ENCODE measurements at places on chromosomes 12 and 14. TPM values are rescaled to one million over a fixed set of nuclear protein-coding genes. Genes with fewer than 3 reads are reported as not detected.

DNA sequence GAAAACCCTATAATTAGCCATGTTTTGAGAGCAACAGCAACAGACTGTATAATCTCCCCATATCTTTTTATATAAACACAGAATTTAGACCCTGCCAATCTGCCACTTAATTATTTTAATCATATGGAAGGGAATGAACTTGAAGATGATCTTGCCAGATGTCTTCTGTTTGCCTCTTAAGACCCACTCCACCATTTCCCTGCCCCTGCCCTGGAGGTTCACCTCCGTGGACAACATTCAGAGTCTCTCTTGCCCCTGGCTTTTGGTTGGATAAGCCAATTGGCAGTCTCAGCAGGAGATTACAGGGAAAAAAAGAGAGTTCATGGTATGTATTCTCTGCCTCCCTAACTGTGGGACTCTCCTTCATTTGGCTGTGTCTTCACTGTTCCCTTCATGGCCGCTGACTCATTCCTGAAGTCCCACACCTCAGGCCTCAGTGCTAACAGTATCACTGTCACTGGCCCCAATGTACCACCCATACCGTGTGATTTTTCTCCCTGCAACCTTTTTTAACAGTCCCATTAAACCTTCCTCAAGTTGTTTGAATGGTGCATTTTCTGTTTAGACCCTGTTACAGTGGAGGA, 184.8 kb downstream of the PIK3C2G start:
- H3K4me3 ChIP-seq = no peak overlapping the region
- no peaks in the 10 kb centered on the region for H3K36me3 ChIP-seq
- H3K27me3 ChIP-seq = peaks cover 1% of the 10 kb centered on the region
- no peaks in the 10 kb centered on the region for H3K4me1 ChIP-seq
- DNase-seq = no peak

DNA sequence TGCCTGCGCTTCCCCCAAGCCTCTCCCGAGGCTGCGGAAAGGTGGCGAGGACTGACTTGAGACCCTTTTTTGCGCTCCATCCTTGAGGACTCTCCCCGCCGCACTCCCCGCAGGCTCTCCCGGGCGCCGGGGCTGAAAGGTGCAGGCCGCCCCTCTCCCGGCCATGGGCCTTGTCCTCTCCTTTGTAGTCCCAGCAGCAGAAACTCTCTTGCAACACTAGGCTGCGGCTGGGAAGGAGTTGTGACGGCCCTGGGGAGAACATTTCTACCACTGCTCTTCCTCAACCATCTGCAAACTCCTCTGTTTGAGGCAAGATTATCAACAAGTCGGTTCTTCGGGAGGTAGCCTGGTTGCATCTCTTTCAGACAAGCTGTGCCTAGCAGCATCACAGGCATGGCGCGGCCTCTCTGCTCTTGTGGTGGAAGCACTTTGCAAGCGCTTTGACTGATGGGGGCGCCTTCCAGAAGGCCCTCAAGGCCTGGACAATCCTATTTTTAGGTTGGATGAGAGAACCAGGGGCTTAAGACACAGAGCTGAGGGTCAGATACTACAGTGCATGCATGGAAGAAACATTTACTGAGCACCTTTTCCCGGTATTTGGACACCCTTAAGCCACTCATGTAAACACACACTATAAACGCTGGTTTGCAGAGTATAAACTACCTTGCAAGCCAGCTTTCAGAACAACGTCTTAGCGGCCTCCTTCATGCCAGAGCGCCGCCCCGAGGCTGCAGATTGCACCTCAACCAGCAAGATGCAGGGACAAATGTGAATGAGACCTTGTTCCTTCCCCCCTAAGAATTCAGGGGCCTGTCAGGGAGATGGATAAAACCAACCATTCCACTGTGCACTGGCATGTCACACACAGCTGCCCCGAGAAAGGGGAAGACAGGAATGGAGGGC, 1.2 kb upstream of the PRIMA1 start:
- no peak for DNase-seq
- peak overlapping the region; percentile 47 for H3K4me3 ChIP-seq
- H3K27ac ChIP-seq = no peak overlapping the region

DNA sequence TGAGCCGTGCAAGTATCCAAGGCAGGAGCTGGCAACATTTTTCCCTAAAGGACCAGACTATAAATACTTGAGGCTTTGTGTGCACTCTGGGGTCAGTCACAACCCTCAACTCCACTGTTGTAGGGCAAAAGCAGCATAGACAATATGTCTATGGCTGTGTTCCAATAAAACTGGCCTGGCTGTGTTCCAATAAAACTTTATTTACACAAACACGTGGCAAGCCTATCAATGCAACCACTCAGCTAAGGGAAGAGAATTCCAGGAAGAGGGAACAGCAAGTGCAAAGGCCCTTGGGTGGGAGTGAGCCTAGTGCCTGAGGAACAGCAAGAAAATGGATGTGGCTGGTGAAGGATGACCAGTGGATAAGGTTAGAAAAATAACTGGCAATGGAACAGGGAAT, 11.3 kb upstream of the FAM181A start:
- DNase-seq = no peak
- H3K4me1 ChIP-seq = no peaks in the 10 kb centered on the region
- no peak overlapping the region for H3K27ac ChIP-seq
- peaks cover 5% of the 10 kb centered on the region for H3K27me3 ChIP-seq

DNA sequence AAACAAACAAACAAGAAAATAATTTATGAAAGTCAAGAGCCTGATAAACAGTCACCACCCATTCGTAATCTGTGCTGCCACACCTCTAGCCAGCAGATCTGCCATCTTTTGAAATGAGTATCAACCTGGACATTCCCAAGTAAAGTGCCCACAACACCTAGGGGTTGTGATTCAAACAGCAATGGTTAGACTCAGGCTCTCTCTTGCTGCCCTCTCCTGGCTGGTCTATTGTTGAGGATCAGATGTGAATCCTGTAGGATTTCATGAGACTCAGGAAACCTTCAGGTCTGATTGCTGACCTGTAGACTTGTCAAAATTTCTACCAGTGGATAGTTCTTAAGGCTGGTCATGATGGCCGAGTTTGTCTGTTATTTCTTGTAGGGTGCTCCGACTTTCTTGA, 26.8 kb downstream of the DGLUCY start:
- peak overlapping the region; percentile 48 for H3K4me3 ChIP-seq
- peaks cover 12% of the 10 kb centered on the region for H3K27me3 ChIP-seq
- peaks cover 61% of the 10 kb centered on the region for H3K4me1 ChIP-seq
- peak; percentile 32 for DNase-seq
- H3K27ac ChIP-seq = peak overlapping the region; percentile 61

DNA sequence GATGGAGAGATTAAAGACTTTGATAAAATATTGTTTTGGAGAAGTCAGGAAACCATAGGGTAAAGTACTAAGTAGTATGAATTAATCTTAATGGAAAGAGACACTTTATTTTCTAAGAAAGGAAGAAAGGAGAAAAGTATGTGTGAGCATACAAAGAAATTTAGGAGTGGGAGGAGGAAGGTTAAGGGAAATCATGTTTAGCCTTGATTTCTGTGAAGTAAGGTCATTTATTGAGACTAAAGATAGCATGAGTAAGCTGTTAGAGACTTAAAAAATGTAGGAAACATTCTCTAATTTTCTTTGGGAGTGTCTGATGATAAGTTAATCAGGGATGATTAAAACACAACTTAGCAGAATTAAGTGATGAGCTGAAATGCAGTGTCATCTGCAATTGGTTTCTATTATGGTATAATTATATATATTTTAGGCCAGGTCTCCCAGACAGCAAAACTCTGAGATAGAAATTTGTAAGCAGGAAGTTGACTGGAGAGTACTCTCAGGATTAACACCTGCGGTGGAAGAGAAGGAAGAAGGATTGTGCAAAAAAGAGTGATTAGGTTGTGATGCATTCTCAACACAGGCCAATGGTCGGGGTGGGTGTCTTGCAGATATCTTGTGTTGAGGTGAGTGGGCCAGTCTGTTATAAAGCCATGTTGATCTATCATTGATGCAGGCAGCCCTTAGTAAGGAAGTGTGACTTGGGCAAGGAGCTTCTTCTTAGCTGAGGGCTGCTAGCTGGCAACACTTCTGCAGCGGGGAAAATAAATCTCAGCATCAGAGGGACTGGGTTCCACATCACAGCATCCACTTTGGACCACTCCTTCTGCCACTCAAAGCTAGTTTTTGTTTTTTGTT, 256.2 kb downstream of the AEBP2 start:
- H3K4me1 ChIP-seq = peaks cover 25% of the 10 kb centered on the region
- no peak for DNase-seq
- peaks cover 3% of the 10 kb centered on the region for H3K36me3 ChIP-seq
- H3K27me3 ChIP-seq = no peaks in the 10 kb centered on the region

GRCh38 chr14:68768316-68768715, 24.6 kb downstream of the ZFP36L1 start:
- no peak overlapping the region for H3K27ac ChIP-seq
- H3K36me3 ChIP-seq = no peaks in the 10 kb centered on the region
- H3K27me3 ChIP-seq = peaks cover 11% of the 10 kb centered on the region
- peaks cover 68% of the 10 kb centered on the region for H3K4me1 ChIP-seq
- DNase-seq = no peak
- no peak overlapping the region for H3K4me3 ChIP-seq

GRCh38 chr12:69466867-69467266, 3.3 kb upstream of the FRS2 start:
- DNase-seq = no peak
- H3K36me3 ChIP-seq = peaks cover 3% of the 10 kb centered on the region
- H3K4me1 ChIP-seq = peaks cover 7% of the 10 kb centered on the region
- H3K27ac ChIP-seq = no peak overlapping the region

DNA sequence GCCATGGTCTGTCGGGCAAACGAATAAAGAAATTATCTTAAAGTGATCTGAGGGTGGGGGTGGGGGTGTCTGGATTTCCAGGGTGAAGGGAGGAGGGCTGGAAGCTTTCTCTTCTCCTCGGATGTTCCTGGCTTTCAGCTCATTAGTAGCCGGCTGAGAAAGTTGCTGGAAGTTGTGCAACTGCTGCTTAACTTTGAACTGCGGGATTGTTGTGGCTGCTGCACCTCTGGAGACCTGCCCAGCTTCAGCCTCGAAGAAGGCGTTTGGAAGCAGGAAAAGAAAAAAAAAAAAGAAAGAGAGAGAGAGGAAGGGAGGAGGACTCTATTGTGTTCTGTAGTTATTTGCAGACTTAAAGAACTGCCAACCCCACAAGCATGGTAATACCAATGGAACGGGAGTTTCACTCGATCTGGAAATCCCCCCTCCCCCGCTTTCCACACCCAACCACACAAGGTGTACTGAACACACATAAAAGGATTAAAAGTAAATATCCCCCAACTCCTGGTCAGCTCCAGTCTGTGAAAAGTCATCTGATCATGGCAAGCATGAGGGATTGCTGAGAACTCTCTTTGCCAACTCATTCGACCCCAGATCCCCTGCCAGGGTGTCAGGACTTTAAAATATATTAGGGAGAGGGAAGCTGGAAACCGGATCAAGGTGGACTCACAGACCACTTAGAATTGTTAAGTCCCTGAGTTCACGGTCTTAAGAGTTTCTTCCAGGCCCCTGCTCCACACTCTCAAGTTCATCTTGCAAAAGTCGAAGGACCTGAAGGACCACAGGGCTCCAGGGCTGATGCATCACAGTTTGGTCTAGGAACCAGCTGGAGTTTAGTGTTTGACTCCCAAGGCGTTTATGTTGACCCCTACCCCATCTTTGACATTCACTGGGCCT, at the start of gene RASSF9:
Gene RASSF9, minus strand, starts transcription at position 213 of the 894 bp plus-strand sequence. Its CDS starts 208 bp downstream, at position 5.
- peaks cover 6% of the 10 kb centered on the region for H3K4me1 ChIP-seq
- peak within 1 kb of the TSS; percentile 87 for H3K4me3 ChIP-seq
- no peaks in the 10 kb centered on the region for H3K36me3 ChIP-seq
- no peak for DNase-seq
- peaks cover 2% of the 10 kb centered on the region for H3K27me3 ChIP-seq

DNA sequence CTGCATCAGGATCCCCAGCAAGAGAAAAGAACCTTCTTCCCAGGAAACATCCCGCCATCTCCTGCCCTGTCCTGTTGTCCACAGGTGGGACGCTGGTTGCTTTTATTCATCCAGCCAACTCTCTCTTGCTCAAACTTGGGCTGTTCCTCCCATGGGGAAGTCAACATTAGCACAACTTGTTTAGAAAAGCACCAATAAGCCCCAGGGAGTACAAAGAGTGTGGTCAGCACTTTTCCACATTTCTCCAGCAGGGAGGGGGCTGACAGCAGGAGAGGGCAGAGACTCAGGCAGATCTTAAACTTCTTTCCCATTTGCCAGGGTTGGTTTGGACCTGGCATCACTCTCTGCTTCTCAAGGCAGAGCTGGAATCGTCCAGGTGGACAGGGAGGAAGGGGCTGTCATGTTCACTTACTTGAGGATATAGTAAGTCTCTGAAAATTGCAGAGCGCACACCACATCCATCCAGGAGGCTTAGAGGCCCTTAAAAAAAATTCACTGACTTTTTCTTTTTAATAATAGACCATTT, 74.9 kb downstream of the RBM19 start:
- H3K4me3 ChIP-seq = no peak overlapping the region
- no peak for DNase-seq
- peaks cover 9% of the 10 kb centered on the region for H3K4me1 ChIP-seq

- H3K27ac ChIP-seq = no peak overlapping the region
- no peak for DNase-seq
- H3K4me3 ChIP-seq = no peak overlapping the region
- no peaks in the 10 kb centered on the region for H3K36me3 ChIP-seq
Measured at GRCh38 chr12:99005601-99006000, 360.5 kb downstream of the APAF1 start.

GRCh38 chr12:100794441-100795173, at the start of gene ANO4:
Gene ANO4 (plus strand): TSS chr12:100794776. CDS start chr12:100901786, 107,010 bp downstream.
- no peak within 1 kb of the TSS for H3K4me3 ChIP-seq
- H3K27me3 ChIP-seq = no peaks in the 10 kb centered on the region
- H3K4me1 ChIP-seq = peaks cover 17% of the 10 kb centered on the region
- H3K36me3 ChIP-seq = no peaks in the 10 kb centered on the region
- H3K27ac ChIP-seq = no peak within 1 kb of the TSS

GRCh38 chr14:56962444-56963080, 152.3 kb upstream of the OTX2 start:
- no peak overlapping the region for H3K4me3 ChIP-seq
- H3K4me1 ChIP-seq = no peaks in the 10 kb centered on the region
- H3K27ac ChIP-seq = no peak overlapping the region

GRCh38 chr14:80906336-80906735, 35.2 kb downstream of the CEP128 start:
- no peaks in the 10 kb centered on the region for H3K36me3 ChIP-seq
- no peaks in the 10 kb centered on the region for H3K4me1 ChIP-seq
- H3K4me3 ChIP-seq = no peak overlapping the region
- H3K27ac ChIP-seq = no peak overlapping the region
- H3K27me3 ChIP-seq = no peaks in the 10 kb centered on the region

Gene AQP2
- total RNA-seq = 0.05 TPM

Gene GSG1
- total RNA-seq = 0.46 TPM

Gene PRICKLE1
- total RNA-seq = 15.6 TPM

Gene CRIP1
- 2.5 TPM for total RNA-seq

Gene RAD9B
- total RNA-seq = 0.54 TPM

Gene SERPINA5
- 0.26 TPM for total RNA-seq

Gene ITGB7
- 0.56 TPM for total RNA-seq

Gene RFLNA
- 13.3 TPM for total RNA-seq

Gene P2RX7
- total RNA-seq = 0.82 TPM

Gene SPATA7
- 39.3 TPM for total RNA-seq

Gene TMCC3
- 48.1 TPM for total RNA-seq

Gene TPI1
- total RNA-seq = 356 TPM

Gene KRT71
- not detected for total RNA-seq
